Pulmonary artery endothelial cell (primary cell): ENCODE measurements at places on chromosomes 2 and 18. TPM values are rescaled to one million over a fixed set of nuclear protein-coding genes. Genes with fewer than 3 reads are reported as not detected.

GRCh38 chr2:176582990-176583481 lies 313.8 kb downstream of the MTX2 start:
- DNase-seq: peak; percentile 63

Gene RALB
- total RNA-seq: 163 and 239 TPM in 2 replicates

Gene LINC00305
- not detected in 2 replicates for total RNA-seq

Gene MC5R
- total RNA-seq: not detected in 2 replicates

GRCh38 chr2:56314796-56315195 lies 131.0 kb downstream of the CCDC85A start:
- DNase-seq: no peak

DNA sequence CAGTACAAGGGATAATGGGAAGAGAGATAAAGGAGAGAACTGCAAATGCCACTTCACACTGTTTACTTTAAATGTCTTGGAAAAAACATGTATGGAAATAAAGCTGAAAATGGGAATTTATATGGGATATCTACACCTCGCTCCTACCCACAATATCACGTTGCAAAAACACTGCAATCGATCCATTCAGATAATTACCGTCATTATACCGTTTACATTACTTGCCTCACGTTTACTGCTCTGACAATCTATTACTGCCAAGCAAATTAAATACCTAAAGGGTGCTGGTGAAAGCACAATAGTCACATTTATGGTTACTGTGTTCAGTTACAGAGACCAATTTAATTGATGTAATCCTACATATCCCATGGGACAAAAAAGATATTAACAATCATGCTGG lies 214.7 kb upstream of the LYPD1 start:
- no peak for DNase-seq

DNA sequence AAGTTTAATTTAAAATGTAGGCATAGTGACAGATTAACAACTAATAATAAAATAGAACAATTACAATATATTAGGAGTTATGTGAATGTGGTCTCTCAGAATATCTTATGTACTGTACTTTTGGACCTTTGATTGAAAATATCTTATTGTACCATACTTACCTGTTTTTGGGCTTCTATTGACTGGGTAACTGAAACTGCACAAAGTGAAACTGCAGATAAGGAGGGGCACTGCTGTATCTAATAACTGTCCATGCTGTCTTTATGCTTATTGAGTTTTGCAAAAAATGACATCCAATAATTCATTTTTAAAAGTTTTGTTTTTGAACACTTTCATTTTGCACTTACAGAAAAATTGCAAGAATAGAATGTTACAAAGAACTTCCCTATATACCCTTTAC lies 19.9 kb downstream of the BIRC6 start:
- DNase-seq: no peak

Gene SKOR2
- total RNA-seq: not detected in 2 replicates
